ENCODE measurements at places on chromosomes 13 and 19. TPM values are rescaled to one million over a fixed set of nuclear protein-coding genes. Genes with fewer than 3 reads are reported as not detected.

Gene MEF2B
- 1.5 TPM for total RNA-seq

- peak; percentile 93 for DNase-seq
Observed at GRCh38 chr19:984165-984967, at the start of gene WDR18. TSS of gene WDR18 (plus strand) at chr19:984345. CDS start at chr19:984354, 9 bp downstream.

DNA sequence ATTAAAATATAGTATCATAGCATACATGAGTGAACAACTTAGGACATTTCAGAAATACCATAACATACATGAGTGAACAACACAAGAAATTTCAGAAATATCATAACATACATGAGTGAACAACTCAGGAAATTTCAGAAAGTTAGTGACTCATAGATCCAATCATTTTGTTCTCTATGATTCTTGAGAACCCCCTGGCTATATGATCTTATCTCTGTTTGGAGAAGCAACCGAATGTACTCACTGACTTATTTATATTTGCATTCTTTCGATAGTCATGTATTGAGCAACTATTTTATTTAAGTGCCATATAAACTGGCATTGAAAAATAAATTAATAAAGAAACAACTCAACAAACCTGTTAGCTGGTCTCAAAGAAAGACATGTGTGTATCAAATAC, 251.1 kb downstream of the EFNB2 start:
- DNase-seq, result no peak

GRCh38 chr13:97091196-97091595, 96.9 kb upstream of the OXGR1 start:
- DNase-seq, result no peak

- DNase-seq, result no peak
Observed at GRCh38 chr13:21672796-21673538, 2.1 kb downstream of the FGF9 start.

DNA sequence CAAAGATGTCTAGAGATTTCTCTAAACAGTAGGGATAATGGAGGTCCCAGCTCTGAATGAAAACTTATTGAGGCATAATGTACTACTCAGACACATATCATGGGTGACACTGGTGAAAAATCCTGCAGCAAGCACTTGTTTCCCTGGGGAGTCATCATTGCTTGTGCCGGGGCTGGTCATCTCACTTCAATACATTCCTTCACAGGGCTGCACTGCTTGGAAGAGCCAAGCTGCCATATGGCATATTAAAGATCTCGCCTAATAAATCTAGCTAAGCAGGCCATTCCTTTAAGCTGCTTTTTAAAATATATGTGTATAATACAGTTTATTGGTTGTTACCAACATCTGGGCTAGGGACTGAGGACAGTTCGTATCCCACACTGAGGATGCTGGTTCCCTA, 332.2 kb upstream of the GPC6 start:
- no peak for DNase-seq

Gene ATXN8OS
- not detected for total RNA-seq

Gene FAM83E
- 6.1 TPM for total RNA-seq

GRCh38 chr13:99357131-99357596, 50.0 kb upstream of the GPR183 start:
- no peak for DNase-seq

GRCh38 chr19:45729800-45730290, 851 bp downstream of the FBXO46 start:
- DNase-seq, result no peak

GRCh38 chr13:111361046-111361872, 40.8 kb downstream of the TEX29 start:
- no peak for DNase-seq

Gene ZNF296
- 2.2 TPM for total RNA-seq

DNA sequence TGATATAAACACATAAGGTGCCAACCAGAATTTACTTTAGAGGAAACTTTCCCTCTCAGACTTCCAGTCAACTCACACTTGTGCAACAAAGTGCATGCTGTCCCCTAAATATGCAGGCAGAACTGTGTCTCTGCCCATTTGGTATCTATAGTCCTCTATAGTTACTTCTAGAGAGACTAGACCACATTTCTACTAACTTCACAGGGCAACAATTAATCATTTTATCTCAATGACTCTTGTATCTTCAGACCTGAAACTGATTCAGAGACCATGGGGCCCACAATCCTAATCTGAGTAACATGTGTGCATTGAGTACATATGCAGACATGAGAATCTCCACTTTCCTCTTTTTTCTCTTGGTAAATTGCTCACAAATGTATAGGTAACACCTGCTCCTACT, 158.1 kb downstream of the ZNF486 start:
- DNase-seq, result no peak

GRCh38 chr19:50410109-50410508, 8.6 kb upstream of the SPIB start:
- DNase-seq, result no peak

GRCh38 chr19:52336791-52337381, 843 bp downstream of the ZNF610 start:
- no peak for DNase-seq

DNA sequence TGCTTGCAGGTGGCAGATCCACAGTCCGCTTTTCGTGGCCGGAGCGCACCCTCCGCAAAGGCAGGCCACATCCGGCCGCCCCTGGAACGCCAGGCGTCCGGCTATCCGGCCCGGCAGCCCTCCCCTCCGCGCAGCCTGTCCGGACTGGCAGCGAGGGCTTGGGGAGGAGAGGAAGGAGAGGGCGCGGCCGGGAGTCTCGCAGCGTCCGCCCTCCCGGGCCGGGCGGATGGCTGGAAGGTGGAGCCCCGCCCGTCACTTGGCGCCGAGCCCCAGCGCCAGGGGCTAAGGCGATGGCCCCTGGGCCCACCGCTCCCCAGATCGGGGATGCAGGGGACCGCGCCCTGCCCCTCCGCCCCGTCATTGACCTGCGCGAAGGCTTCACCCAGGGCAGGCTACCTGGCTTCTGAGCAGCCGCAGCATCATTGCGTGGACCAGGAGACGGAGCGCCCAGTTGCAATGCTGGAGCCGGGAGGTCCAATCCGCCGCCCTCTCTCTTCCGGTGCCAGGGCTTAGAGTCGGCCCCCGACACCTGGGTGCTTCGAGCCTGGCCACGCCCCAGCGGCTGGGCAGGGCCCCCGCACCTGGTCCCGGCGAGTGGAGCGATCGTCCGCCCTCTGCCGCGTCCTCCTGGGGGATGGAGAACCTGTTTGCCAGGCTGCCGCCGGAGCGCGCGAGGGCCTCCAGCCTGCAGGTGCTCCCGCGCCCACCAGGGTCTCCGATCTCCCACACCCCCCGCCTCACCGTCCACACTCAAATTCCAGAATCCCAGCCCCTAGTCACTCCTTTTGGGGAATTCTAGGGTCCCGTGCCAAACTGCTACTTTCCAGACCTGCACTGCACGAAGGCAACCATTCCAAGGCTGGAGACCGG, at the start of gene FUT1:
Gene FUT1, minus strand, starts transcription at position 146 of the 870 bp plus-strand sequence. CDS start 1,360 bp downstream, outside the sequence.
- peak; percentile 89 for DNase-seq

GRCh38 chr19:48342841-48343540, 17.6 kb downstream of the EMP3 start:
- no peak for DNase-seq

Gene CEACAM7
- 8.0 TPM for total RNA-seq

Measured in type B pancreatic cell (in vitro differentiated cells).